SHP77 treated with DMSO at 0.1 percent for 48 hours (cell line): ENCODE measurements at places on chromosomes 2 and 18.
A peak's percentile ranks its signal among the peaks of the same experiment; 100 is the strongest.

DNA sequence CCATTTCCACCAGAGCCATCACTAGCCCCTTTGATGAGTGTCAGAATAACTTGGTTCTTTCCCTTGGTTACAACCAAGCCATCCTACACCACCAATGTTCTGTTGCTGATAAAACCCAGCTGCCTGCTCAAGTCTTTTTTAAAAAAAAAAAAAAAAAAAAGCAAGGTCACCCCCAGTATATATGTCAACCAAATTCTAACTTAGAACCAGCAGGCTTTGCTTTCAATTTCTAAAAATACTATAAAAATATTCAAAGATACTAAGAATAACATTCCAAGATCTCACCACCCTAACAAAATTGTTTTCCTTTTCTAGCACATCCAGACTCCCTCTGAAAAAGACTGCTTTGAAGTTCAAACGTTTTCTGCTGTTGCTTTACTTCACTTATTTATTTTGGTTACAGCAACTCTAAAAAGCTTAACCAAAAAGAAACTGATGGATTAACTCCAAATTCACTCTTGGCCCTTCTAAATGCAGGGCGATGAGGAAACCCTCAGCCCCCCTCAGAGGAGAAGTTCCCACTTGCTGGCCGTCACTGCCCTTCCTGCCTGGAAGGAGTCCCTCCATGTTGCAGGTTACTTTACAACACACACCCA lies 10.9 kb downstream of the UXS1 start:
- no peak for DNase-seq

DNA sequence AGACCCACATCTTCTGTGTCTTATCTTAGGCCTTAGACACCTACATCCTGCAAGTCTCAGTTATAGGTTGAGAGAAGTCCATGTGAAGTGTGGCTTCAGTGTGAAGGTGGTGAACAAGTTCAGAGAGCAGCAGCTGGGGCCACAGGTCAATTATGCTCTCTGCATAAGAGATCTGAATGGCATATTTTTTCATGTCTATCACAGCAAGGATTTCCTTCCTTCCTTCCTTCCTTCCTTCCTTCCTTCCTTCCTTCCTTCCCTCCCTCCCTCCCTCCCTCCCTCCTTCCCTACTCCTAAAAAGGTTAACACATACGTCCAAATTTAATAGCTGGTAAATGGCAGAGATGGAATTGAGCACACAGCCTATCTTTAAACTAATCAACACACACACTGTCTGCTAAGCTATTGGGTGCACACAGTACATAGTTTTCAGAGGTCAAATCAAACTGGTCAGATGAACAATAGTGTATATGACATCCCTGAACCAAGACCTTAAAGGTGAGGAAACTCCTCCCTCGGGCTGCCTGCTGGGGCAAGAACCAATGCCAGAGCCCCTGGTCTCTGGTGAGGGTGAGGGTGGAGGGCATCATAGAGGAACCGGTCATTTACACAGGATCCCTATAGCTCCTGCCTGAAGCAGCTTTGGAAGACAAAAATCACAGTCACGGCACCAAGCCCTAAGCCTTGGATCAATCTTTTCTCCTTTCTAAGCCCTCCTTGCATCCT lies 240.9 kb downstream of the ICOS start:
- DNase-seq, result no peak

GRCh38 chr18:73355121-73355520 lies 487.3 kb upstream of the NETO1 start:
- no peak for DNase-seq

DNA sequence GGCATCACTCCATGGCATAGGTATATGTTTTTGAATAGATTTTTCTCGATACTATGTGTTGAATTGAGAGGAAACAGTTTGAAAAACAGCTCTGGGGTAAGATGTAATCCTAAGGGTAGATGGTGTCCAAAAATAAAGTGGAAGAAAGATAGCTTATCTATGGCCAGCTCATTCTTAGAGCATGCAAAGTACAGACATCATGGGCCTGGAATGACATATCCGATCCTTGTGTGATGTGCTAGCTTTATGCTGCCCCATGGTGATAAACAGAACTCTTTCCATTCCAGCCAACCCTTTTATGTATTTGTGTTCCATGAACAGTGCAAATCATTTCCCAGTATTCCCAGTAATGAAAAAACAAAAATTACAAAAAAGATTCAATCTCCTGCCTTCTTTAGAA lies 390.2 kb upstream of the NXPH2 start:
- DNase-seq, result no peak

GRCh38 chr2:217086038-217086522 lies 226.2 kb upstream of the TNP1 start:
- DNase-seq, result no peak

- DNase-seq, result peak; percentile 25
These were observed 26.2 kb downstream of the HRH4 start for GRCh38 chr18:24486684-24487083.

DNA sequence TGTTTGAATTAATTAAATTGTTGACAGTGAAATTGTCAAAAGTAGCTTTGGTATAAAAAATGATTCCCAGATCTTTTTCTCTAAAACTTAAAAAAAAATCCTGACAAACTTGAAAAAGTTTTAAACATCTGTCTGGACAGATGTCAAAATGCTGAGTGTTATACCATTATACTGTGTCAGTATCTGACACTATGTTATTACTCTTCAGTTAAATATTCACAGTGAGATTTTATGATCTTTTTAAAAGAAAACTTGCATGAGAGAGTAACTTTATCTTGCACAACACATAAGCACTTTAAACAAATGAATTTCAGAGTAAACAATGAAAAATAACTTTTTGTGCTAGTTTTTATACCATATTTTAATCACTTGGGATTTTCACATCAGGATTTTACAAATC lies 167.4 kb downstream of the MEIS1 start:
- no peak for DNase-seq

GRCh38 chr18:76410660-76411417 lies 84.2 kb downstream of the ZNF516 start:
- no peak for DNase-seq

GRCh38 chr2:213065583-213066442 lies 85.6 kb downstream of the IKZF2 start:
- DNase-seq, result peak; percentile 31

- DNase-seq, result no peak
These were observed 159.3 kb downstream of the ZBTB7C start for GRCh38 chr18:48249854-48250253.

DNA sequence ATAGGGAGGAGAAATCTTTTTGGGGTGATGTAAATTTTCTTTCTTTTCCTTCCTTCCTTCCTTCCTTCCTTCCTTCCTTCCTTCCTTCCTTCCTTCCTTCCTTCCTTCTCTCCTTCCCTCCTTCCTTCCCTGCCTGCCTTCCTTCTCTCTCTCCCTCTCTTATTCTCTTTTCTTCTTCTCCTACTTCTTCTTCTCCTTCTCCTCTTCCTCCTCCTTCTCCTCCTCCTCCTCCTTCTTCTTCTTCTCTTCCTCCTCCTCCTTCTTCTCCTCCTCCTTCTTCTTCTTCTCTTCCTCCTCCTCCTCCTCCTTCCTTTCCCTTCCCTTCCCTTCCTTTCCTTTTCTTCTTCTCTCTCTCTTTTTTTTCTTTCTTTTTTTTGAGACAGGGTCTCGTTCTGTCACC lies 59.9 kb downstream of the MYOM1 start:
- no peak for DNase-seq

DNA sequence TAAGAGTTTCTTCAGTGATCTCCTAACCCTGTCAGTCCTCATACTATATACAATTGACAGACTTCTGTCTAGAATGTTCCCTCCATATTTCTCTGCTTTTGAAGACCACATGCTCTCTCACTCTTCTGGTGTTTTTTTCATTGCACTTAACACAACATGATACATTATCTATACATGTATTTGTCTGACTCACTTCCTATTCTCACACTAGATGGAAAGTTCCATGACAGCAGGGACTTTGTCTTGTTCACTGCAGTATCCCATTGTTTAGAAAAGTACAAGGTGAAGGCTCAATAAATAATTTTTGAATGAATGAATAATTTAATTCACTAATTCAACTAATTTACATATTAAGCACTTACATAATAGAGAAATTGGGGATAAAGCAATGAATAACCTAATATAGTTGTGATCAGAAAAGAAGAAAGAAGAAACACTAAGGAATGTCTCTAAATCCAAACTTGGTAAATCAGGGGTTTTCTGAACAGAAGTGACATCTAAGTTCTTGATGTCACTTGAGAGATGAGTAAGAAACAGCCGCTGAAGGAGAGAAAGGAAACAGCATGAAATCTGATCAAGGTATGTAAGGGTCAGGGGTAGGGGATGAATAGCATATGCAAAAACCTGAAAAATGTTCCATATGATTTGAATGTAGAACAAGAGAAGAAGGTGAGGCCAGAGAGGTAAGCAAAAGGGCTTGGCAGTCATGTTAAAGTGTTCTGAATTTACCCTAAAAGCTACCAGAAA lies 42.4 kb downstream of the MBD2 start:
- no peak for DNase-seq

DNA sequence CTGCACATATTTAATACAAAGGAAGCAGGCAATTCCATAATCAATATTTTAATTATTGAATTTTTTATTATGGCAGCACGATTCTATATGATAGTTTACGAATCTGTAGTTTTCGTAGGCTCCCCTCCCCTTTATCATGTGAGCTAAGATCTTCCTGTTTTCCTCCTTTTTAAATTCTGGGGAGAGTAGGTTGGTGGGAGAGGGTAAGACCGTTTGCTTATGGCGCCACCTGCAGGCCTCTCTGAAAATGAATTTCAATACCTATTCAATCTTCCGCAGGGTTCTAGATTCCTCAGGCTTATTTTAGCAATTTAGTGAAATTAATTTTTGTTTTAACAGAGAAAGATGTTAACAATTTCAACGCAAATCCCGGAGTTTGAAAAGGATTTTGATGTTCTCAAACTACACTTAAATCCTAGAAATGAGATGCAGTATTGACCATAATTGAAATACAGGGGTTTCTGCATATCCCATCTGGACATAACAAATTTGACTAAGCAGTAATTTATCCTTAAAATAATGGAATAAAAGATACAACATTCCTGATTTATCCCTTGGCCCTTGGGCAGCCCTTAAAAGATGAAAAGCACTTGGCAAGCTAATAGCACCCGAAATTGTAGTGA lies 12.8 kb upstream of the GBX2 start:
- DNase-seq, result peak; percentile 53

DNA sequence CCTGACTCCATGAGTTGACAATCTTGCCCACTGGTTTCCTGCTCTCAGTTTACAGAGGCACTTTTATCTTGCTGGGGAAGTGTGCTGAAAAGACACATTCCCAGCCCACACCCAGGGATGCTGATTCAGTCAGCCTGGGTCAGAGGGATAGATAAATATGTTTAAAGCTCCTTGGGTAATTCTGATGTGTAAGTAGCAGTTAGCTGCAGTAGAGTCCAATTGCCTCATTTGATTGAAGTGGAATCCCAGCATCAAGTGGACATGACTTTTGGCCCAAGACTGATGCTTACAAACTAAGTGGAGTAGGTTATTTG lies 29.4 kb downstream of the PSD4 start:
- DNase-seq, result no peak

DNA sequence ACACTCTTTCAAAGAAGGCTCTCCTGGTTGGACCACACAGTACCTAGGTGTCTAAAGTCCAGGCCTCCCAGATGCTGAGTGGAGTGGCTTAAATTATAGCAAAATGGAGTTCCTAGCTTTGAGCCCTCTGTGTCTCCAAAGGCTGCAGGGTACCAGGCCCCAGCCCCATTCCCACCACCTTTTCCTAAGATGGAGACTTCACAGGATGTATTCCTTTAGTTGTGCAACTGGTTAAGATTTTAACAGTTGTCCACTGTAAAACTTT lies 4.9 kb downstream of the SMAD7 start:
- no peak for DNase-seq

GRCh38 chr2:148303161-148303560 lies 282.3 kb downstream of the MBD5 start:
- DNase-seq, result no peak

GRCh38 chr2:33378556-33379210 lies 97.8 kb upstream of the RASGRP3 start:
- no peak for DNase-seq

- DNase-seq, result no peak
These were observed 230.0 kb downstream of the ACTR3 start for GRCh38 chr2:114119862-114120261.
